SW 1271 (cell line): ENCODE measurements at places on chromosomes 11 and 22.

GRCh38 chr22:30605449-30606110, 1.4 kb upstream of the TCN2 start:
- DNase-seq, result no peak

DNA sequence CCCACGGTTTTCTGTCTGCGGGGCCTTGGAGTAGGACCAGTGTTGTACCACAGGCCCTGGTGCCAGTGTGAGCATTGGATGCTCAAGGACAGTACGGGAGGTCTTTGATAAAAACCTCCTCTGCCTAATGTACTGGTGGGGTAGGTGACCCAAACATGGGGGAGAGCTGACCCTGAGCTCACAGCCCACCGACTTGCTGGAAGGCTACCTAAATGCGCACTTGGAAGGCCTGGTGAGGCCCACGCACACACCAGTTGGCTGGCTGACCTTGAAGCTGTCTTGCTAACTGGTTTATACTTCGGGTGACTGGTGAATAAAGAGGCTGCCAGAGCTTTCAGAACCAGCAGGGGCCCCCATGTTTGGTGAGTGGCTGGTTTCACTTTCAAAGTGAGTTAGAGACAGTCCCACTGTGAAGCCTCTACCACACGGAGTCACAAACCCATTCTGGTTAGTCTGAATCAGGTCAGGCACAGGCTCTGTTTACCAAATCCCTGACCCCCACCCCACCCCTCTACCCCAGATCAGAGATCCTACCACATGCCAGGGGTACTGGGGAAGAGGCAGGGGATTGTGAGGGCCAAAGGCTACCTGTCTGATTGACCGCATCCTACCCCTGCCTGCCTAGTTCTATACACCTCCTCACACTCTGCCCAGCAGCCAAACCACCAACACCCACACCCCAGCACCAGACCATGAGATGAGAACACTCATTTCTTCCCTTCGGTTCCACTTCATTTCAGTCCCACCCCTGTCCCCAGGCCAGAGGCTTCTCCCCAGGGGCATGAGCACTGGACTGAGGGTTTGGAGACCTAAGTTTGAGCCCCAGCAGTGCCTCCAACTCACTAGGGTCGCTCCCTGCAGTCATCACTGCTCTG, 12.7 kb upstream of the IL2RB start:
- no peak for DNase-seq

- no peak for DNase-seq
Observed at GRCh38 chr11:36249246-36249645, 40.0 kb downstream of the COMMD9 start.

GRCh38 chr11:18264035-18264434, 2.0 kb upstream of the SAA1 start:
- DNase-seq, result no peak
